ENCODE measurements at places on chromosomes 3 and 15. TPM values are rescaled to one million over a fixed set of nuclear protein-coding genes. Genes with fewer than 3 reads are reported as not detected.

GRCh38 chr3:69212411-69213160 lies 90.2 kb upstream of the LMOD3 start:
- peaks cover 27% of the 10 kb centered on the region for H3K4me1 ChIP-seq
- no peaks in the 10 kb centered on the region for H3K27me3 ChIP-seq
- peak overlapping the region; percentile 69 for H3K27ac ChIP-seq

DNA sequence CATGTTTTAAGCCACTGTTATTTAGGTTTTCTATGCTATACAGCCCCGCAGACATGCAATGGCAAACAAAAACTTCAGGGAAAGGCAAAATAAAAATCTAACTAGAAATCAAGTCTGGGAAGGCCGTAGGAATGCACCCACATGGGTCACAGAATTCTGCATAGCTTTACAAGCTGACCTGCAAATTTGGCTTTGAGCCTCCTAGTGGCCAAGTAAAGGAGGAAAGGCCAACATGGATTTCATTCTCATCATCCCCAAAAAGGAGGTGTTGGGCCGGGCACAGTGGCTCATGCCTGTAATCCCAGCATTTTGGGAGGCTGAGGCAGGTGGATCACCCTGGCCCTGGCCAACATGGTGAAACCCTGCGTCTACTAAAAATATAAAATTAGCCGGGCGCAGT lies 124.3 kb downstream of the FBLN2 start:
- H3K27ac ChIP-seq = no peak overlapping the region
- DNase-seq = no peak
- peaks cover 66% of the 10 kb centered on the region for H3K27me3 ChIP-seq
- no peaks in the 10 kb centered on the region for H3K4me1 ChIP-seq
- no peak overlapping the region for H3K4me3 ChIP-seq

- H3K36me3 ChIP-seq = no peaks in the 10 kb centered on the region
- DNase-seq = no peak
- H3K4me1 ChIP-seq = peaks cover 14% of the 10 kb centered on the region
- H3K4me3 ChIP-seq = no peak overlapping the region
Observed at GRCh38 chr15:84953136-84953535, 28.5 kb upstream of the PDE8A start.

- H3K36me3 ChIP-seq = no peaks in the 10 kb centered on the region
- no peaks in the 10 kb centered on the region for H3K4me1 ChIP-seq
- no peak overlapping the region for H3K27ac ChIP-seq
Observed at GRCh38 chr15:99467338-99467720, 98.5 kb upstream of the MEF2A start.

DNA sequence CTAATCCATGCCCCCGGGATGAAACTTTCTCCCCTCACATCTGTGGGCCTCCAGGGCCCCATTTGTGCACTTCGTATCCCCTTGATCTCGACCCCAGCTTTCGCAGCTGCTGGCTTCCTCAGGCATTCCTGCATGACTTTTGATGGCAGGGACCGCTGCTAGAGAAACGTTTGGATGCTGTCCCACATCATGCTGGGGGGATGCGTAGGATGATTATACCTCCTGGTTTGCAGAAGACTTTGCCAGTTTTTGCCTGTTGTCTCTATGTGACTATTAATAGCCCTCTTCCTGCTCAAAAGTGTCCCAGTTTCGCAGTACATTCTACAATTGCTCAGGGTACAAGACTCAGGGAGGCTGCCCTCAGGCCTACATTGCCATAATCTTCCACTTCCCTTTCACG lies 10.4 kb upstream of the KCNAB1 start:
- peak; percentile 6 for DNase-seq
- H3K36me3 ChIP-seq = no peaks in the 10 kb centered on the region
- no peaks in the 10 kb centered on the region for H3K4me1 ChIP-seq
- H3K27ac ChIP-seq = no peak overlapping the region
- no peak overlapping the region for H3K4me3 ChIP-seq

DNA sequence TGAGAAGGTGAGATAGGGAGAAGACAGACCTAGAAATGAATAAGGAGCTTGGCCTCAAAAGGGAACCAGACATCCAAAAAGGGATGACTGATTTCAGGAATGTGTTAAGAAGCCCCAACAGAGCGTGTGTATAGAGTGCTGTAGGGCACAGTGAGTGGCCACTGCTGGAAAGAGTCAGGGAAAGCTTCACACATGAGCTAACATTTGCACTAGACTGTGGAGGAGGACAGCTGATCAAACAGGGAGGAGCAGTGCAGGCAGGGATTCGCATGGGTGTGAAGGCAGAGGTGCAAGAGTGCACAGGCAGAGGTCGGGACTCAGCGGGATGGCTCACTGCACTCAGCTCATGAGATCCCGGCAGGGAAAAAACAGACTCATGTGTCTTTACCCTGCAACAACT lies 61.8 kb downstream of the NPTN start:
- H3K27me3 ChIP-seq = no peaks in the 10 kb centered on the region
- H3K36me3 ChIP-seq = peaks cover 43% of the 10 kb centered on the region
- no peak overlapping the region for H3K27ac ChIP-seq
- peaks cover 77% of the 10 kb centered on the region for H3K4me1 ChIP-seq
- DNase-seq = peak; percentile 18

GRCh38 chr15:94002041-94002440 lies 229.3 kb upstream of the MCTP2 start:
- H3K27ac ChIP-seq = no peak overlapping the region
- H3K4me3 ChIP-seq = no peak overlapping the region
- H3K4me1 ChIP-seq = peaks cover 7% of the 10 kb centered on the region
- peaks cover 9% of the 10 kb centered on the region for H3K27me3 ChIP-seq

GRCh38 chr15:92466834-92467233 lies 73.2 kb downstream of the ST8SIA2 start:
- no peak for DNase-seq
- H3K27ac ChIP-seq = no peak overlapping the region
- no peaks in the 10 kb centered on the region for H3K27me3 ChIP-seq
- H3K4me3 ChIP-seq = no peak overlapping the region
- no peaks in the 10 kb centered on the region for H3K36me3 ChIP-seq
- no peaks in the 10 kb centered on the region for H3K4me1 ChIP-seq

- H3K4me1 ChIP-seq = peaks cover 36% of the 10 kb centered on the region
- H3K36me3 ChIP-seq = no peaks in the 10 kb centered on the region
- no peak for DNase-seq
- no peak overlapping the region for H3K4me3 ChIP-seq
Observed at GRCh38 chr15:44300572-44300971, 12.1 kb downstream of the GOLM2 start.

- DNase-seq = no peak
- H3K4me1 ChIP-seq = peaks cover 40% of the 10 kb centered on the region
- H3K27ac ChIP-seq = peak overlapping the region; percentile 89
- peaks cover 26% of the 10 kb centered on the region for H3K27me3 ChIP-seq
- peak overlapping the region; percentile 51 for H3K4me3 ChIP-seq
- H3K36me3 ChIP-seq = no peaks in the 10 kb centered on the region
Observed at GRCh38 chr3:181715571-181716340, 4.0 kb downstream of the SOX2 start.

DNA sequence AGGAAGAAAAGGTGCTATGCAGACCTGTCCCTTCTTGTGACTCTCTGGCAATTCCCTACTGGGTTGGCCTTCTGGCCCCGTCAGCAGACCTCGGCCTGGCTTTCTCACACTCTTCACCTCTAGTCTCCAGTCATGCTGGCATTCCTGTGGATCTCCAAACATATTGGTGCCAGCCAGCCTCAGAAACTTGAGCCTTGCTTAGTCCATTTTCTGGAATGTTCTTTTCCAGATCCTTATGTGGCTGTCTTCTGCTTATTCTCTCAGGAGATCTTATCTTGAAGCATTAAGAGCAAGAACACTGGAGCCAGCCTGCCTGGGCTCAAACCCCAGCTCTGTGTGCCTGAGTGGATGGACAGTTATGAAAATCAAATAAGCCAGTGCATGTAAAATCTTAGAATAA lies 88.2 kb upstream of the NTRK3 start:
- no peak for DNase-seq
- no peak overlapping the region for H3K4me3 ChIP-seq
- H3K36me3 ChIP-seq = no peaks in the 10 kb centered on the region
- no peak overlapping the region for H3K27ac ChIP-seq
- no peaks in the 10 kb centered on the region for H3K27me3 ChIP-seq
- no peaks in the 10 kb centered on the region for H3K4me1 ChIP-seq

DNA sequence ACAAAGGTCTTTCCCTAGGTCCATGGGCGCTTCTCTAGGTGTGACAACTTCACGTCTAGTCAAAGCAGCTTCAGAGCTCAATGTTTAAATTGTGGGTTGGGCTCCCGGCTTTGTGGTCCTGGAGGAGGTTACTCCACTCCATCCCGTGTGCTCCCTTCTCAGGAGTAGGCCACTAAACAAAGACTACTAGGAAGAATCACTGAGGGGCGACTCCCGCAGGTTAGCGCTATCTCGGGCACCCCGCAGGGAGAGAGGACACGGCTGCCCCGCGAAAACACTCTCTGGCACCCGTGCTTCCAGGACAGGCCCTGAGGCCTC lies 500 bp downstream of the PARP6 start:
- peak; percentile 47 for DNase-seq
- H3K27me3 ChIP-seq = no peaks in the 10 kb centered on the region
- peaks cover 10% of the 10 kb centered on the region for H3K36me3 ChIP-seq
- peaks cover 30% of the 10 kb centered on the region for H3K4me1 ChIP-seq
- peak overlapping the region; percentile 78 for H3K27ac ChIP-seq

DNA sequence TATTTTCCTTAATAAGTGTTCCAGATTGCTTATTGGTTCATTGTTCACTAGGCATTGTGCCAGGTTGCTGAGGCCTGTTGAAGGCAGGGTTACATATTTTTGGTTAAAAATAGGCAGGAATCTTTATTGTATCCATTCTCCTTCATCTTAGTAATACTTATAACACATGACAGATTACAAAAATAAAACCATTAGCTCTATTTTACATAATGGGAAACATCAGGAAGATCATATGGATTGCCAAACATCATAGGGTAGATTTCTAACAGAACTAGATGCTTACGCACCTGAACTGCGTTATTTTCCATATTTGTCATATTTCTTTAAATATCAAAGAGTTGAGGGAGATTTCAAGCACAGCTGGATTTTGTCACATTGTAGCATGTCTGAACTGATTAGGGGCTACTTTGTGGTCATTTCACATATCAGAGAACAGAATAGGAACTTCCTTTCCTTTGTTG lies 462.9 kb upstream of the SGO1 start:
- H3K36me3 ChIP-seq = no peaks in the 10 kb centered on the region
- no peaks in the 10 kb centered on the region for H3K27me3 ChIP-seq
- H3K4me3 ChIP-seq = no peak overlapping the region
- DNase-seq = no peak
- H3K4me1 ChIP-seq = no peaks in the 10 kb centered on the region

The LRRC2 gene
- 4.6 TPM for total RNA-seq

The RSRC1 gene
- 12.1 TPM for total RNA-seq

The PLA2G4D gene
- total RNA-seq = 1.2 TPM

The MB21D2 gene
- total RNA-seq = 1.8 TPM

The LMCD1 gene
- total RNA-seq = 0.58 TPM

The ANKRD63 gene
- total RNA-seq = not detected

The CYP8B1 gene
- total RNA-seq = not detected

The STARD5 gene
- not detected for total RNA-seq
